Activated CD4-positive, alpha-beta T cell treated with anti-CD3 and anti-CD28 coated beads for 24 hours (primary cell): ENCODE measurements at places on chromosomes 6 and 20.
A peak's percentile ranks its signal among the peaks of the same experiment; 100 is the strongest.

DNA sequence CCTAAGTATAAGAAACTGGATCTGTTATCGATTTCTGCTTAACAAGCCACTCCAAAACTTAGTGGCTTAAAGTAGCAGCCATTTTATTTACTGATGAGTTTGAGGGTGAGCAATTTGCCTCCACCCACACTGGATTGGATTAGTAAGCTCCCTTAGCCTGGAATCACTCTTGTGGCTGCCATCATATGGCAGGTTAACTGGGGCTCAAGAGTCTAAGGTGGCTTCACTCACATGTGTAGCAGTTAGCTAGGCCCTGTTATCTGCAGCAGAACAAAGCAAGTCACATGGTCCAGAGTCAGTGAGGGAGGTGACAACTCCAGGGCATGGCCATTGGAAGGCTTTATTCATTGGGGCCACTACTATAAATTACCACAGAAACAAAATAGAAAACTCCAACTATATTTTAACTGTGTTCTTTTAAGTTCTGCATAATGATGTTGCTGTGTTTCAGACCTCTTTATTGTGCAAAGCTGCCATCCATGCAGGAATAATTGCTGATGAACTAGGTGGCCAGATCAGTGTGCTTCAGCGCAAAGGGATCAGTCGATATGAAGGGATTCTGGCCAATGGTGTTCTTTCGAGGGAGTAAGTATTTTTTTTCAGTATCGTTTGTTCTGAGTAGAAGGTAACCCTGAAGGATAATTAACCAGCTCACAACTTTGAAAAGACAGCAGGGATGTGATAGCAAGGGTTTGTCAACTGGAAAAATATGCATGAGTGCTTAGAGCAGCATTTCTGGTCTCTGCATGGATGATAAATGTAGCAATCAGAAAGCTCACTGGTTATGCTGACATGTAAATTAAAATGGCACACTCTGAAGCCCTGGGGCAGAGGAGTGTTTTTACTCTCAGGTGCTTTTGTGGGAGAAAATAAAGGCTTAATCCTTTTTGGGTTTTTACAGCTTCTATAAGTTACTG is 49.6 kb downstream of the DCBLD1 start:
- no peak for DNase-seq

DNA sequence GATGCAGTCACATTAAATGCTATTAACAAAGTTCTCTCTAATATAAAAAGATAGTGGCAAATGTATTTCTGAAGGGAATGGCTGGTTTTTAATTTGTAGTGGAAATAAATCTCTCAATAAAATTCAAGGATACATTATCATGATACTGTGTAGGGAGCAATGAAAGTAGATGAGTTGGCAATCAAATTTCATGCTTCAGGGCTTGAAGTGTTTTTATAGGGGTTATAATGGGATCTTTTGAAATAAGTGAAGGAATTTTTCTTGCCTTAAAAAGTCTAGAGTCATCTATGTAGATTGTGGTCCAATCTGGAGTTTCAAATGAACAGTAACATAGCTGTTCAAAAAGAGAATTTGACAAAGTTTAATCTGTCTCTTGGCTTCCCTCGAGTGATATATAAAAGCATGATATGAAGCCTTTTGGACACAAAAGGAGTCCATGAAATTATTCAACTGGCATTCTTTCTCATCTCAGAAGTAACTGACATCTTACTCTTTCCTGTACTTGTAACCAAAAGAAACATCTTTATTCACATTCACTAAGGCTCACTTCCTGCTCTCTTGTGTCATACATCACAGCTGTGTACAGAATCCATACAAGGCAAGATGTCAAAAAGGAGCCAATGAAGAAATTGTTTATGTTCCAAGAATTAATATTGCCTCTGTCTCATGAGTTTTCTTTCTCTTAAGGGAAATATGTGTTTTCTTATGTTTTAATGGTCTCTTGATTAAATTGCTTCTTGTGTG is 591.0 kb upstream of the GJE1 start:
- no peak for DNase-seq

- DNase-seq = no peak
These were observed 10.9 kb downstream of the SPATS1 start for GRCh38 chr6:44353336-44353735.

DNA sequence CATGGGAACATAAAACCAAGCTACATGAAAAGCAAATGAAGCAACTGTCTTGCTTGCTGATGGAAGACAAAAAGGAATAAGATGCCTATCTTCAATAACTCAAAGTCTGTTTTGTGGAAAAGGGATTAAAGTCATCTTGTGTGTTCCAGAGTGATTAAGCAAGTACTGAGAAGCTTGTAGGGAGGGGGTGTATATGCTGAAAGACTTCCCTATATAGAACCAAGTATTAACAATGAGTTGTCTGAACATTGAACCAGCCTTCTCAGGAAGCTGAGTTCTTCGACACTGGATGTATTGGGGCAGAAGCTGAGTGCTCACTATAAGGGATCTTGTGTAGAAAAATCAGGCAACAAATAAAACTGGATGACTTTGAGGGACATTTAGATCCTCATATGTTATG is 451.8 kb downstream of the CD83 start:
- DNase-seq = no peak

GRCh38 chr6:128508588-128509296 is 11.7 kb downstream of the PTPRK start:
- DNase-seq = no peak

DNA sequence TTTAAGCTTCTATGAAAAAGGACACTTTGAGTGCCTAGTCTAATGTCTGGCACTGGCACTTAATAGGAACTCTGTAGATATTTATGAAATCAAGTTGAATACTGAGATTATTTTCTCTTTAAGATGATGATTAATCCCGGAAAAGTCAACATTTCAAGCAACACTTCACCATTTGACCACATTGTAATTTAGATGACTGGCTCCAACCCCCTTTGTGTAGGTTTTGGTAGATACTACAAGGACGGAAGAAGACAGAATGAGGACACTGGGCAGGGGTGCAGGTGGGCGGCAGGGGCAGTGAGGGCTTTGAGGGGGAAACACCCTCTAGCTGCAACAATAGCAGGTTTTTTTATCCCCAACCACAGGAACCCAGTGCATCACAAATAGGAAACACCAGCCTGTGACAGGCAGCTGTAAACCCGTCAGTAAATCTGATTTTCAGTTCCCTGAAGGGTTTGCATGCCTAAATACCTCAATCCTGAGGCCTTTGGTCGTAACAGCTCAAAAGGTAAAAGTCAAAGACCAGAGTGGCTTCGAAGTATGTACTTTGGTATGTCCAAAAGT is 4.6 kb downstream of the DTNBP1 start:
- no peak for DNase-seq

- DNase-seq = no peak
These were observed 13.8 kb downstream of the RNF144B start for GRCh38 chr6:18400831-18401446.

GRCh38 chr20:24465730-24466129 is 3.7 kb upstream of the SYNDIG1 start:
- no peak for DNase-seq

DNA sequence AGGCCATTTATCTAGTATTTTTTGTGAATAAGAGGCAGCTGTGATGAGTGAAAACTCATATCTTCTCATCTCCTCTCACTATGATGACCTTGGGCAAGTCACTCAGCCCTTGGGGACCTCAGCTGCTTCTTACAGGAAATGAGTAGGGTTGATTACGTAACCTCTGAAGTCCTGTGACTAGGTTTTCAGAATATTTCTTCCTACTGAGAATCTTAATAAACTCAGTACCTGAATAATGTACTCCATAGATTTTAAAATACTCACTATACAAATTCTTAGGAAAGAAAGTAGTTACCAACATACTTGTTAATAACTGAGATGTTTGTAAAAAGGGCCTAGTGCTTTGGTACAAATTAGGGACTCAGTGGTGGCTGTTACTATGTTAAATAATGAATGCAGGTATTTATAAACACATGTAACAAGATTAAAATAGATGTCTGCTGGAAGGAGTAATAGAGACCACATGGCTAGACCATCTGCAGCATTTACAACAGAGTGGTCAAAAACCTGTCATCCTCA is 60.9 kb downstream of the RPRD1B start:
- DNase-seq = no peak

DNA sequence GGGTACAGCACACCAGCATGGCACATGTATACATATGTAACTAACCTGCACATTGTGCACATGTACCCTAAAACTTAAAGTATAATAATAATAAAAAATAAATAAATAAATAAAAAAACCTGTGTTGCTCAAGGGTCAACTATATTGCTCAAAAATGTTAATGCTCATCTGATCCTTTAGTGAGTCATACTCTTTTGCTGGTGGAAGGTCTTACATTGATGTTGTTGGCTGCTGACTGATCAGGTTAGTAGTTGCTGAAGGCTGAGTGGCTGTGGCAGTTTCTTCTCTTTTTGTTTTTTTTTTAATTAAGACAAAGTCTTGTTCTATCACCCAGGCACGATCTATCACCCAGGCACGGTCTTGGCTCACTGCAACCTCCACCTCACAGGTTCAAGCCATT is 29.6 kb upstream of the SMIM26 start:
- DNase-seq = no peak

GRCh38 chr20:44909872-44910689 is at the start of gene PABPC1L:
Gene PABPC1L, plus strand, starts transcription at chr20:44910060. Its CDS starts 84 bp downstream, at chr20:44910144.
- peak; percentile 61 for DNase-seq

GRCh38 chr20:49340161-49340966 is 62.5 kb upstream of the ZNFX1 start:
- no peak for DNase-seq

- DNase-seq = no peak
These were observed 8.1 kb downstream of the ASIP start for GRCh38 chr20:34249291-34249690.

- no peak for DNase-seq
These were observed 229.6 kb upstream of the RIN2 start for GRCh38 chr20:19528286-19529030.

DNA sequence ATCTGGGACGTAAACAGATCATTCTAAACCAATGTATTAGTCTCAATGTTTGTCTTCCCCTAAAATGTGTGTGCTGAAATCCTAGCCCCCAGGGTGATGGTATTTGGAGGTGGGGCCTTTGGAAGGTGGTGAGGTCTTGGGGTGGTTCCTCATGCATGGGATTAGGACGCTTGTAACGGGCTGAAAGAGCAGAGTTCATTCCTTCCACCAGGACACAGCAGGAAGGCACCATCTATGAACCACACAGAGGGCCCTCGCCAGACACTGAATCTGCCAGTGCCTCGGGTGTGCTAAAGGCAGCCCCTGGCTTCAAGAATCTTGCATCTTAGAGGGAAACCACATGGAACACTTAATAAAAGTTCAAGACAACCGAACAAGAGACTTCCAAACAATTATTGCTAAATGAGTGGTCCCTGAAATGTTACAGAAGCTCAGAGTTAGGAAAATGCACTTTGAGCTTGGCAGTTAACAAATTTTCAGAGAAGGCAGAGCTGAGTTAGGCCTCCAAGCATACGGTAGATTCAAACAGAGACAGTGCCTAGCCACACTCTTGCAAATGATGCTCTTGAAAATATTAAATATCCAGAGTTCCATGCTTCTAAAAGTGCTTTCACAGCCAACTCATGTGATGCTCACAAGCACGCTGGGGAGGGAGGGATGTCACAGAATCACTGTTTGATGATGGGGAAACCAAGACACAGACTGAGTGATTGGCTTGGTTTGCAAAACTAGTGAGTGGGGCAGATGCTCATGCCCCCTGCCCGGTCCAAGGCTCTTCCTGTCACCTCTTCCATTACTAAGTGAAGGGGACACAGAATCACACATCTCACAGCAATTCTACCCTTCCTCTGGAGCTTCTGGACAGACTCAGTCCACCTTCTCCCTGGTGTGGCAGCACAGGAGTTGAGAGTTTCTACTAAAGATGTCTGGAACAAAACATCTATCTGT is 27.4 kb downstream of the TBC1D7 start:
- no peak for DNase-seq

DNA sequence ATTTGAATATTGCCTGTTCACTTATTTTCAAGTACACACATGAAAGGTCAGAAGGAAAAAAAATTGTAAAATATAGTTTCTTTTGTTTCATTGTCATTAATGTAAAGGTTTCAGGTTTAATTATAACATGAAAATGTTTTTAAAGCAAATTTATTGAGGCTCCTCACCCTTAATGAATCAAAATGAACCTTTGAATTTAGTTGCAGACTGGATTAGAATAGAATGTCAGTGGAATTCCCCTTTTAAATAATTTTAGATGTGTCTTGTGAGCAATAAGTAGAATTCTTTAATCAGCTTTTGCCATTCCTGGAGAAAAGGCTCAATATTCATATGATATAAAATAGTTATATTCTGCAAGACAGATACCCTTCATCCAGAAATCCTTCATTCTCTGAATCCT is 70.7 kb upstream of the SMIM8 start:
- no peak for DNase-seq

- DNase-seq = no peak
These were observed 823 bp downstream of the NHLRC1 start for GRCh38 chr6:18121580-18122127.
